GM23248 (cell line): ENCODE measurements at places on chromosomes 11 and 22. TPM values are rescaled to one million over a fixed set of nuclear protein-coding genes. Genes with fewer than 3 reads are reported as not detected.

MYO7A gene
- total RNA-seq = not detected in 2 replicates

CNIH2 gene
- 1.4 TPM in 1 of 2 replicates, not detected in the other for total RNA-seq

GAL3ST1 gene
- total RNA-seq = not detected in 2 replicates

LRFN4 gene
- 38.3 and 42.2 TPM in 2 replicates for total RNA-seq

OR10A2 gene
- total RNA-seq = not detected in 2 replicates

ALDH3B2 gene
- total RNA-seq = not detected in 2 replicates

PDXP gene
- 17.5 and 17.7 TPM in 2 replicates for total RNA-seq

ADAMTS15 gene
- total RNA-seq = 0.97 and 1.3 TPM in 2 replicates

DNA sequence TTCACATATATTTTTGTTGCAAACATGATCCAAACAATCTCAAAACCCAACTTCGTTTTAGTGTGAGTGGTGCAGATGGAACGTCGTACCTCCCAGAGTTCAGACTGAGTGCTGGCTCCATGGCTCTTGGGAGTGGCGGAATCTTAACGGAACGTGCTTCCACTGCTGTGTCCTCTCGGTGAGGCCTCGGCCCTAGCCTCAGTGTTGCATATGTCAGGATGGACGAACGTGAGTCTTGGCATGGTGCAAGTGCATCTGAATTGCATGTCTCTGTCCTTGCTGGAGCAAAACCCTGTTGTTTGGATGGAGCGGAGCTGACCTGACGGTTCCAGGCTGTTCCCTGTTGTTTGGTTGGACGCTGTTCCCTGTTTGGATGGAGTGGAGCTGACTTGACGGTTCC, 306.8 kb downstream of the TBC1D22A start:
- H3K4me1 ChIP-seq = no peaks in the 10 kb centered on the region
- H3K4me3 ChIP-seq = no peak overlapping the region
- no peak for DNase-seq
- no peaks in the 10 kb centered on the region for H3K36me3 ChIP-seq
- H3K27ac ChIP-seq = no peak overlapping the region
- no peaks in the 10 kb centered on the region for H3K27me3 ChIP-seq

DNA sequence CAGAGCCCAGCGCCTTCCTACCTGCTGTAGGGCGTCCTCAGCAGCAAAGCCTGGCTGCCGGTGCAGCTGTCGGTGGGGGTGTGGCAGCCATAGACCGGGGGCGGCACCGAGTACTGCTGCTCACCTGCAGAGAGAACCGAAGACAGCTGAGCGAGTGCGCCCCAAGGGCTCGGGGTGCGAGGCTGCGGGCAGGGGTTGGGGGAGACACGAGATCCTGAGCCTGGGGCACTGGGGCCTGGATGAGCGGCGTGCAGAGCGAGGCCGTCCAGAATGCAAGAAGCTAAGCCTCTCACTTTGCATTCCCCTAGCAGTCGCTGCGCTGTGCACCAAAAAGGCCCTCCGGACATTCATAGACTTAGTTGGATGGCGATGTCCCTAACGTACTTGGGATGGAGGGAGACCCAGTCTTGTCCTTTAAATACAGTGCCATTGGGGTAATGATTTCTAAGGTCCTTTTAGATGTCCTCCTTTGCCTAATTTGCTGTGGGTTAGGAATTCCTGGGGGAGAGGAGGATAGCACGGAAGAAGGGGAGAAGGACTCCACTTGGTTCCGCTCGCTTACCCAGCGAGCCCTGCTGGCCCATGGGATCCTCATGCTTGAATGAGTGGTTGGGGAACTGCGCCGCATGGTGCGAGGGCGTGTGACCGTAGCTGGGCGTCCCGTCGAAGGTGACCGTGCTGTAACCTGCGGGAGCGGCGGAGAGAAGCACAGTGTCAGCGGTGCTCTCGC, 7.2 kb downstream of the WT1 start:
- no peaks in the 10 kb centered on the region for H3K36me3 ChIP-seq
- no peak overlapping the region for H3K27ac ChIP-seq
- H3K4me1 ChIP-seq = no peaks in the 10 kb centered on the region

DNA sequence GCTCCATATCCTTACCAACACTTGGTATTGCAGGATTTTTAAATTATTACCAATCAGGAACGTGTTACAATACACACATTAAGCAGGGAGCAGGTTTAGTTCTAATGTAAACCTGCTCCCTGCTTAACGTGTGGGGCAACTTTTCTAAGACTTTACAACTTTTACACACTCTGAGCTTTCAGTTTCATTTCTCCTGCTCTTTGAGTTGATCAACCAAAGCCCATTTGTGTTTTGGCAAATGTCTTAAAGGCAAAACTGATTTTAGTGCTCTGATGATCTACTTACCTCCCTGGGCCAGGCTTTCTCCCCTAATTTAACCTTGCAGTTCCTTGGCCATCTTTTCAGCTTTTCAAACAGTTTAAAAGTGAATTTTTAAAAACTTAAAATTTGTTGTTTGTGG, 70.9 kb downstream of the ZBTB44 start:
- no peaks in the 10 kb centered on the region for H3K27me3 ChIP-seq
- DNase-seq = no peak
- H3K4me1 ChIP-seq = peaks cover 8% of the 10 kb centered on the region; the same call in 1 of the 2 replicates
- no peak overlapping the region for H3K27ac ChIP-seq
- H3K4me3 ChIP-seq = no peak overlapping the region

DNA sequence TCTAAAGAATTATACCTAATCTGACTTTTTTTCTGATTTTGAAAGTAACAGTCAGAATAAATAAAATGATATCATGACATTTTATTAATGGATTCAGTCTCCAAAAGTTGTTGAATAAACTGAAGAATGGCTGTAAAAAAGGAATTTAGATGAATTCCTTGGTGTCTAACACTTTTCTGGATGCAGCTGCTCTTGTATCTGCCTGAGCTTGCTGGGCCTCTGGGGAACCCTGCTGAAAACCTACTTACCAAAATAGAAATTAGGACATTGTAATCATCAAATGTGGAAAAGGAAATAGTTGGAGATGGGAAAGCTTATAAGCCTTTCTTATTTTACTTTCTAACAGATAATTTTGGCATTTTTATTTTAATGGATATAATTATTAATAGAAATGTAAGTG, 315.7 kb upstream of the ANO5 start:
- H3K4me3 ChIP-seq = no peak overlapping the region
- H3K27ac ChIP-seq = no peak overlapping the region
- H3K4me1 ChIP-seq = no peaks in the 10 kb centered on the region
- H3K36me3 ChIP-seq = no peaks in the 10 kb centered on the region
- H3K27me3 ChIP-seq = no peaks in the 10 kb centered on the region

DNA sequence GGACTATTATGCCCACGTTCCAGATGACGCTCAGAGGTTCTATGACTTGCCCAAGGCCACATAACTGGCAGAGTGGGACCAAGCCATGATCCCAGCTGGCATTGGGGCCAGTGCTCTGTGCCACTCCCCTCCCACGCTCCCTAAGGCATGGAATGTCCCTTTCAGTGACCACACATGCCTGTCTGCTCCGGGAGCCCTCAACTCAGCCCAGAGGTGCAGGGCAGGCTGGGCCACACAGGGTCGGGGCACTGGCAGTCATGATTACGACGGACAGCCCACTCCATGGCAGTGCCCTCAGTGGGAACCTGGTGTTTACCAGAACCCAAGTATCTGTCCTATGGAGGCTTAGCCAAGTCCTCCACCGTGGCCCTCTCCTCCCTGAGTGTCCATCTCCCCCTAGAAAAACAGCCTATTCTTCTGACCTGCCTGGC, 10.0 kb downstream of the RHBDD3 start:
- H3K27me3 ChIP-seq = no peaks in the 10 kb centered on the region
- no peak overlapping the region for H3K27ac ChIP-seq
- DNase-seq = no peak
- H3K36me3 ChIP-seq = no peaks in the 10 kb centered on the region

GRCh38 chr11:123718469-123718868, 23.0 kb downstream of the ZNF202 start:
- H3K4me3 ChIP-seq = no peak overlapping the region
- H3K27ac ChIP-seq = no peak overlapping the region

- H3K36me3 ChIP-seq = no peaks in the 10 kb centered on the region
- no peak overlapping the region for H3K27ac ChIP-seq
- no peak overlapping the region for H3K4me3 ChIP-seq
- H3K27me3 ChIP-seq = no peaks in the 10 kb centered on the region
- no peak for DNase-seq
- H3K4me1 ChIP-seq = no peaks in the 10 kb centered on the region
Observed at GRCh38 chr11:42709216-42709615, 602.6 kb upstream of the API5 start.

- no peaks in the 10 kb centered on the region for H3K4me1 ChIP-seq
- H3K4me3 ChIP-seq = no peak overlapping the region
- H3K27ac ChIP-seq = no peak overlapping the region
- H3K27me3 ChIP-seq = no peaks in the 10 kb centered on the region
Observed at GRCh38 chr22:48248901-48249455, 1486.5 kb downstream of the TBC1D22A start.

DNA sequence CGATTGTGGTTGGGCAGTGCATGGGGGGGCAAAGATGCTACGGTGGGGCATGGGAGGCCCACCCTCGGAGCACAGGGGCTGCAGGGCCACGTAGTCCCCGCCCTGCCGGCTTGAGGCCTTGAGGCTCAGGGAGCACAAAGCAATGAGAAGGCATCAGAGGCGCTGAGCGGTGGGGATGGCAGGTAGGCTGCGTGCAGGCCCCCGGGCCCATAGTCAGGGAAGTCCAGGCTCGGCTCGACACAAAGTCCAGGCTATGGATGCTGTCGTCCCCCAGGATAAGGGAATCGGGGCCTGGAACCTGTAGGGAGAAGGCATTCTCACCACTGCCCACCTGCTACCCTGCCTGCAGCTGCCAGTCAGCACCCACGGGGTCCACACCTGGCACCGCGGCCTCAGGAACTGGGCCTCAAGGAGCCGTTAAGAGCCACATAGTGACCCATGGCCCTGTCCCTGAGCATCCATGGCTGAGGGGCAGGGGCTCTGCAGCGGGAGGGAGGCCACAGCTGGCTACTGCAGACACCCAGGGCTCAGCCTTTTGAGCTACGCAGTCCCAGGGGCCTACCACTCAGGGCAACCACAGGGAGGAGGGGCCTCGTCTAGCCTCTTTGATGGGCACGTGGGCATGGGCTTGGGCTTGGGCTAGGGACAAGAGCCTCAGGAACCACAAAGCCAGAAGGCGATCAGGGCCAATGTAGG, 179.7 kb downstream of the IGLL1 start:
- no peaks in the 10 kb centered on the region for H3K36me3 ChIP-seq
- no peak overlapping the region for H3K27ac ChIP-seq
- DNase-seq = no peak

- H3K4me3 ChIP-seq = no peak overlapping the region
- no peaks in the 10 kb centered on the region for H3K4me1 ChIP-seq
- no peaks in the 10 kb centered on the region for H3K36me3 ChIP-seq
- DNase-seq = peak; percentile 20
- no peaks in the 10 kb centered on the region for H3K27me3 ChIP-seq
- no peak overlapping the region for H3K27ac ChIP-seq
Observed at GRCh38 chr11:2846056-2846455, 39.5 kb downstream of the CDKN1C start.

- H3K27ac ChIP-seq = no peak overlapping the region
- no peaks in the 10 kb centered on the region for H3K36me3 ChIP-seq
- no peaks in the 10 kb centered on the region for H3K27me3 ChIP-seq
Observed at GRCh38 chr22:46250783-46251125, 661 bp upstream of the CDPF1 start.

GRCh38 chr11:120652705-120653335, 141.3 kb downstream of the GRIK4 start:
- H3K27me3 ChIP-seq = peaks cover 14% of the 10 kb centered on the region
- H3K36me3 ChIP-seq = no peaks in the 10 kb centered on the region
- peak; percentile 19 for DNase-seq
- no peaks in the 10 kb centered on the region for H3K4me1 ChIP-seq
- no peak overlapping the region for H3K27ac ChIP-seq

DNA sequence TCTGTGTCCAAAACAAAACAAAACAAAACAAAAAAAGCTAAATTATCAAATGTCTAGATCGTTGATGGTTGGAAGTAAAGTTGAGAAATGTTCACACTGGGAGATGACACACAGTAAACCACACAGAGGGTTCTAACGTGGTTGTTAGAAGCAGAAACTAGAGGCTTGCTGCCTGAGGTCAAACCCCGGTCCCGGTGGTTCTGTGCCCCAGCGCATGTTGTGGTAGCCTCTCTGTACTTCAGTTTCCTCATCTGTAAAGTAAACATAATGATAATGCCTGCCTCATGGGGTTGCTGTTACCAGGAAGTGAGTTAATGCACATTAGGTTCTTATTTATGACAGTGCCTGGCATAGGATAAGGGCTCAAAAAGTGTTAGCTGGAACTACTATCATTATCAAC, 33.4 kb downstream of the PPARA start:
- H3K27me3 ChIP-seq = no peaks in the 10 kb centered on the region
- H3K27ac ChIP-seq = no peak overlapping the region
- no peak overlapping the region for H3K4me3 ChIP-seq
- H3K36me3 ChIP-seq = peaks cover 6% of the 10 kb centered on the region

- no peaks in the 10 kb centered on the region for H3K36me3 ChIP-seq
- H3K4me1 ChIP-seq = peaks cover 72% of the 10 kb centered on the region
- H3K4me3 ChIP-seq = no peak overlapping the region
- no peaks in the 10 kb centered on the region for H3K27me3 ChIP-seq
Observed at GRCh38 chr11:5366856-5367255, 15.5 kb downstream of the OR51B6 start.

- DNase-seq = no peak
- no peak overlapping the region for H3K27ac ChIP-seq
- H3K4me1 ChIP-seq = no peaks in the 10 kb centered on the region
- no peak overlapping the region for H3K4me3 ChIP-seq
Observed at GRCh38 chr11:65803797-65804492, 17.1 kb downstream of the OVOL1 start.

DNA sequence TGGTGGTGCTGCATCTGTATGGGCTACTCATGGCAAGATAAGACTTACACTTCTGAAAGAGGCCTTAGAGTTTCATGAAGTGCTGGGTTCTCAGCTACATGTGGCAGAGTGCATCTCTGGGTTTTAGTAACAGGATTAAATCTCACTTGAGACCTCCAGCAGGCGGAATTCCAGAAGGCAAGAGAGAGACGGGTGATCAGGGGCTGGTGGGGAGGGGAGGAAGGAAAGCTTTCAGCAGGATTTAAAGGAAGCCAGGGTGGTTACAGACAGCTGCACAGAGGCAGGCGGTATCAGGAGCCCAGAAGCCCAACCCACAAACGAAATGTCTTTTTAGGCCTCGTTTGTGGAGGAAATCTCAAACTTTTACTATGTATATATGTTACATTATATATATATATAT, 56.2 kb upstream of the CD82 start:
- no peak overlapping the region for H3K27ac ChIP-seq
- no peaks in the 10 kb centered on the region for H3K36me3 ChIP-seq
- no peaks in the 10 kb centered on the region for H3K4me1 ChIP-seq
- DNase-seq = no peak
- peaks cover 35% of the 10 kb centered on the region for H3K27me3 ChIP-seq
- no peak overlapping the region for H3K4me3 ChIP-seq

GRCh38 chr11:129346916-129347315, 28.7 kb upstream of the BARX2 start:
- H3K4me3 ChIP-seq = no peak overlapping the region
- H3K27ac ChIP-seq = no peak overlapping the region
- H3K4me1 ChIP-seq = no peaks in the 10 kb centered on the region
- no peaks in the 10 kb centered on the region for H3K36me3 ChIP-seq
- peaks cover 19% of the 10 kb centered on the region for H3K27me3 ChIP-seq
- DNase-seq = no peak

GRCh38 chr11:111944651-111945051, 7.5 kb downstream of the DIXDC1 start:
- H3K4me3 ChIP-seq = peak overlapping the region; percentile 56
- H3K36me3 ChIP-seq = no peaks in the 10 kb centered on the region
- no peaks in the 10 kb centered on the region for H3K27me3 ChIP-seq
- peak overlapping the region; percentile 99 for H3K27ac ChIP-seq
- peak; percentile 98 for DNase-seq

GRCh38 chr22:50246242-50247175, 1.7 kb upstream of the TUBGCP6 start:
- H3K4me3 ChIP-seq = no peak overlapping the region
- H3K27ac ChIP-seq = no peak overlapping the region
- no peaks in the 10 kb centered on the region for H3K36me3 ChIP-seq
- DNase-seq = no peak
- H3K4me1 ChIP-seq = peaks cover 15% of the 10 kb centered on the region
- no peaks in the 10 kb centered on the region for H3K27me3 ChIP-seq
